ENCODE measurements at places on chromosomes 7 and 10.

DNA sequence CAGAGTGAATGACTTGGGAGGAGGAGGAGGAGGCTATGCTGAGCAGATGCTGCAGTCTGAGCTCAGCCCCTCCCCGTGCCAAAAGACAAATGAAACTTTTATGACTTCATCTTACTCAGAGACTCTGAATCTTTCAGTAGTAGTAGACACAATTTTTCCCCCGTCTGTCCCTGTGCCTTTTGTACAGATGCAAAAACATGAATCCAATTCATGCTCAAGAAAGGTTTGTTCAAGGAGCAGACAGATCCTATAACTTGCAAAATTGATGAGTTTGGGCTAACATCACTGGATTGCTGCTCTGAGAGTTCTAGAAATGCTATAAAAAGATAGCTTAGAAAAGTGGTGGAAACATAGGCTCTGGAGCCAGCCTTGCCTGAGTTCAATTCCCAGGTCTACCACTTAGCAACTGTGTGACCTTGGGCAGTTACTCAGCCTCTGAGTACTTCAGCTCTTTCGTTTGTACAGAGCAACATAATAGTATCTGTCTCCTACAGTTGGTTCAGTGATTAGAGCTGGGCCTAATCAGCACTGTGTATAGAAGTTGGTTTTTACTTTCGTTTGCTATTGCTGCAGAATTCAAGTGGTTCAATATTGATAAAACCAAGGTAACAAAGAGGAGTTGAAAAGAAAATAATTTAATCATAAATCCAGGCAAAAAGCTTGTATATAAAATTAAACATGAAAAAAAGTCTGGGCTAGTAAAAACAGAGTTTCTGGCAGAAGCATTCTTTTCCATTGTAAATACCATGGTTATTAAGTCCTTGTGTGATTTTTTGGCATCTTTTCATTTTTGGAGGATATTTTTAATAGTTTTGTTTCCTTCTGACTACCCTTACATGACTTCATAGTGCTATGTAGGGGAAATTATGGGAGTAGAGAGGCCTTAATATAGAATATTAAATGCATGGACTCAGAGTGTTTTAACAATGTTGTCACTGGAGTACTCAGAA lies 174.2 kb upstream of the ZNF32 start:
- no peak for DNase-seq

- no peak for DNase-seq
Measured at GRCh38 chr7:124764051-124764846, 1.3 kb downstream of the GPR37 start.

GRCh38 chr10:29763396-29763795 lies 128.6 kb upstream of the SVIL start:
- no peak for DNase-seq

DNA sequence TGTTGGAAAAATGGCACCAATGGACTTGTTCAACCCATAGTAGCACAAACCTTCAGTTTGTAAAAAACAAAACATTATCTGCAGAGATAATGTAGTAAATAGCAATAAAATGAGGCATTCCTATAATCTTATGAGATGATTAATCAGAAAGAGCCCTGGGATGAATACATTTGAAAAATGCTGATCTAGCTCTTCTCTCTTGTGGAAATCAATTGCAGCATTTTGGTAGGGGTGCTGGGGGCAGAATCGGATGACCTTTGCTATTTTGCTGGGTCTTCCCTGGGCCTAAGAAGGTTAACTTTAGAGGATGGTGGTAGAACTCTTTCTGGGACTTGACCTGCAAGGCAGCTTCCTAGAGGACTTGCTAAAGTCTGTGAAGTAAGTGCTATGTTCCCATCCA lies 163.5 kb downstream of the ADRA2A start:
- DNase-seq = no peak

- peak; percentile 40 for DNase-seq
Measured at GRCh38 chr7:123533929-123534382, 439 bp downstream of the IQUB start.

DNA sequence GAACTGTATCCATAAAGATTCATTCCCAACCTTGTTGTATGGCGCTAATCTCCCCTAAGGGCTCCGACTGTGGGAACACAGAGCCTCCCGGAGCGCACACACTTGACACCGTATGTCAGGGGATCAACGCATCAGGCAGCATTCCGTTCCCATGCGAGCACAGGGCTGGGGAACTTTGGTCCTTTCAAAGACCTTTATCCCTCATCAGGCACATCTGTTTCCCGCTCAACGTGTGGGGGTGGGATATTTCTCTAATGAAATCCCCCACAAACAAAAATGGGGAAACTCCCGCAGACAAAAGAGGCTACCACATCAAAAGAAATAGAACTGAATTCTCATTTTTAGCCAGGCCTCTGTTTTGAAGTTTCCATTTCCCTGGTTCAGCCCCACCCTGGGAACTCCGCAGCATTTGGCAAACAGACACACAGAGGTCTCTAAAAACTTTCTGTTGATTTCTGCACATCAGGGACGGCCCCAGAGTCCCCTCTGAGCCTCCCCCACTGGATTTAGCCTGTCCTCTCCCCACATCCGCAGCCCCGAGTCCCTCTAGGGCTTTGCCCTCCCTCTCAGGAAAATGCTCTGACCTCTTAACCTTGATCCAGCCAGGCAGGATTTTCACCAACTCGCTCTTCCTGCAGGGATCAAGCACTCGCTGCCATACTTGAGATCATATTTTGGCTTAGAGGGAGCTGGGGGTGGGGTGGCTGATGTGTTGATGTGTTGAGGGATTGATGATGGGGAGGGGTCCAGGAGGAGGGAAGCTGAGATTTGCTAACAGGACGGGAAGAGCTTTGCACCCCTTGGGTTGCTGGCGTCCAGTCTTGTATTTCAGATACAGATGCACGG lies 6.6 kb downstream of the CPA5 start:
- DNase-seq = peak; percentile 79

- no peak for DNase-seq
Measured at GRCh38 chr7:117216436-117217069, 106.3 kb downstream of the WNT2 start.

- DNase-seq = no peak
Measured at GRCh38 chr10:14723052-14723689, 51.5 kb downstream of the FAM107B start.

GRCh38 chr10:48658243-48658974 lies 26.3 kb upstream of the WDFY4 start:
- DNase-seq = peak; percentile 60

- DNase-seq = no peak
Measured at GRCh38 chr10:103353281-103353680, 2.3 kb upstream of the PCGF6 start.

GRCh38 chr7:18831943-18832342 lies 285.5 kb downstream of the TWIST1 start:
- DNase-seq = no peak

DNA sequence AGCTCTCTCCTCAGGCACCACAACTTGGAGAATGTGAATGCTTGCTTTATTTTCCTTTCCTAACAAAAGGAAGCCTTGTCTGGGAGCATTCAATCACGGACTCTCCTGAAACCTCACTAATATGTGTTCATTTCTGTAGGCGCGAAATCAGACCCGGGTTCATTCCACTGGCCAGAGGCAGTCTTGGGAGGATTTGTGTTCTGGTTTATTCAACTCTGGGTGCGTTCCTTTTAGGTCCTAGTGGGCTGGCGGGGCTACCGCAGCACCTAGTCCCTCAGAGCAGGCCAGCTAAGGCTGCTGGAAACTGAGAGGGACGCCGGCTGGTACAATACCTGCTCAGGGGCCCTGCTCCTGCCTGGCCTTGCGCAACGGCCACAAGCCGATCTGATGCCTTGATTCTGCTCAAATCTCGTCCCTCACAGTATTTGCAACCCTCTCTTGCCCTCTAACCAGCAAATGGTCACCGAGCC lies 7.5 kb downstream of the HOXA4 start:
- no peak for DNase-seq

DNA sequence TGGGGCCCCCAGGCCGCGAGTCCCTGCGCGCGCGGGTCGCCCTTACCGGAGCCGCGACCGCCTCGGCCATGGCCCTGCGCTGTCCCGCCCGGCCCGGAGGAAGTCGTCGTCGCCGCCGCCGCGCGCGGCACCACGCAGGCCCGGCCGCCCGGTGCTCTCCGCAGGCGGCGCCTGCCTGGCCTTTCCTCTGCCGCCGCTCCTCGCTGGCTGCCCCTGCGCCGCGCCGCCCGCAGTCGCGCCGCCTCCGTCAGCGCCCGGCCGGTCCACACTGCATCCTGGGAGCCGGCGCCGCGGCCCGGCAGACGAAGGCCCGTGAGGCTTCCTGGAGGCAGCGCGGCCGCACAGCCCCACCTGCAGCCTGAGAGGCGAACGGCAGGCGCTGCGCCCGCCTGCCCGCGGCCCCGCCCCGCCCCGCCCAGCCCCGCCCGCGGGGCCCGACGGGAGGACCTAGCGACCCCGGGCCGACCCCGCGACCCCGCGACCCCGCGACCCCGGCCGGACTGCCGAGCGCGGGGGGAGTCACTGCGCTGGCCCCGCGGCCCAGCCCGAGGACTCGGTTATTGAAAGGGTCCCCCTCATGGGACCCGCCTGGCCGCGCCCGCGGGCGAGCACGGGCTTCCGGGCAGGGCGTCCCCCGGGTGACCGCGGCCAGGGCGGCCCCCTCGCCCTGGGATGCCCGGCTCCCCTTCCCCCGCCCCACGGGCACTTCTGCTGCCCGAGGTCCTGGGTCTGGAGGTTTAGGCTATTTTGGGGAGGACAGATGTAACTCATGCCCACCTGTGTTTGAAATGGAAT lies at the start of gene ZNF746:
ZNF746 (minus strand) TSS at position 343 of the 795 bp plus-strand sequence; CDS start at position 70, 273 bp downstream.
- DNase-seq = peak; percentile 79

- DNase-seq = no peak
Measured at GRCh38 chr10:98485959-98486358, 39.2 kb upstream of the HPS1 start.

DNA sequence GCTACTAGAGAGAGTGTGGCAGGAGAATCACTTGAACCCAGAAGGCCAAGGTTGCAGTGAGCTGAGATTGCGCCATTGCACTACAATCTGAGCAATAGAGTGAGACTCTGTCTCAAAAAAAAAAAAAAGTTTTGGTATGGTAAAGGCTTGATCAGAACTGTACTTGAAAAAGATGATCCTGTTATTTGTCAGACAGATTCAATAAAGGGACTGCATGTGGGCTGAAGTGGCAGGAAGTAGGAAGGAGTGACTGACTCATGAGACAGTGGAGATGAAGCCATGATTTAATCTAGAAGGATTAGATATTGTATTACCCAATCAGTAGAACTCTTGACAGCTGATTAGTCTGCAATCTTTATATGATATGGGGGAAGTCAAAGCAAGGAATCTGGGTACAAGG lies 2.7 kb upstream of the TMEM254 start:
- no peak for DNase-seq

DNA sequence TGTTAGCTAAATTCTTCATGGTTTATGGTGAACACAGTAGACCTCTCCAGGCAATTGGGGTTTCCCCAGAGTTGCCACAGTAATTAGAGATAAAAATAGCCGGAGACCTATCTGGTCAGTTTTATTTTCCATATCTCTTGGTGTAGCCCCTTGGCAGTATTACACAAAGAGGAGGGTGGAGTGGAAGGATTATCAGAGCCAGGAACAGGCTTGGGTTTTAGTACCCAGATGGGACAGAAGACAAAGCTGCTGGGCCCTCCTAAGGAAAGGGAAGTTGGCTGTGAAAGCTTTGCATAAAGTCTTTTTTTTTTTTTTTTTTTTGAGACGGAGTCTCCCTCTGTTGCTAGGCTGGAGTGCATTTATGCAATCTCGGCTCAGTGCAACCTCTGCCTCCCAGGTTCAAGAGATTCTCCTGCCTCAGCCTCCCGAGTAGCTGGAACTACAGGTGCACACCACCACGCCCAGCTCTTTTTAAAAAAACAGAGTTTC lies 9.7 kb downstream of the ZSCAN21 start:
- DNase-seq = no peak

DNA sequence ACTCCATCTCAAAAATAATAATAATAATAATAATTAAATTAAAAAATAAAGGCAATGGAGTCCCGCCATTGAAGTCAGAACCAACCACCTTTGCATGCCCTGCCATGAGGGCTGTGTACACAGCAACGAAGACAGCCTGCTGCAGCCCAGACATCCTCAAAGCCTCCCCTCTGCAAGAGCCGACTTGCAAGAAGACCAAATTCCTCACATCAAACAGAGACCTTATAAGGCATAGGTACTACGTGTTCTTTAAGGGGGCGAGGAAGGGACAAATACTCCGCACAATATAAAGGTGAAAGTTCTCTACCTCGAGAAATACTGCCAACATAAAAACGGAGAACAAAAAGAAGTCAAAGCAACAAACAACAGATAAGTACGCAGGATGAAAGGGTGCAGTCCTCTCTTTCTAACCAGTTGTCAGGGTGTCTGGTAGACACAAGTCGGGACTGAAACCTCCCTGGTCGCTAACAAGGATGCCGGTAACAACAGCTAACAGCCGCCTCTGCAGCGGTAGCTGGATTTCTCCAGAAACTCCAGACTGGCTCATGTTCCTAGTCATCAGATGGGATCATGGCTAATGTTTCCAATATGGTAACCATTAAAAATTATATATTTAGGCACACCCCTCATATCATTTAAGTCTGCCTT lies 23.6 kb downstream of the FGFR2 start:
- DNase-seq = no peak

DNA sequence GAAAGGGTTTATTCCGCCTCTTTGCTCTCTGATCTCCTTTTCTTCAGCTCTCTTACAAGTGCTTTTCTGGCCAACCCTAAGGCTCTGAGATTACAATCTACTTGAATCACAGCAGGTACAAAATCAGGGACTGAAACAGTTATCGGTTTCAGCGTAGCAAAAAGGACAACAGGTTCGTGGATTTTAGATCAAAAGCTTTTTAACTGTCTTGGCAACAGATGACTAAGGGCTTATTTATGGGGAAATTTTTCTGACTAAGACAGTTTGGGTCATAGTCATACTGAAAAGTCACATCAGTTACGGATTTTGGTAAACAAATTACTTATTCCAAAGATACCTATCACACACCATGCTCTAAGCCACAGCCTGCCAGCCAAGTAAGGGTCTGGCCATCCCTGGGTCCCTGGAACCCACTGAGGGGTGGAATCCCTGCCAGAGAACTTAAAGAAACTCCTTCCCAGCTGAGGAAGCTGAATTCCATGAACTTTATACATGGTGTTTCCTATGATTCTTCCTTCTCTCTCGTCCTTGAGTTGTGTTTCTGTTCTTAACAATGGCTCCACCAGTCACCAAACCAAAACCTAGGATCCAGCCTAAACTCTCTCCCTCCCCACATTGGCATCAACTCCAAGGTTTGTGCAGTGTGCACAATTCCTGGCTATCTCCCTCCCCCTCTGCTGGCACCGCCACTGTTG lies 169.3 kb downstream of the FAM107B start:
- no peak for DNase-seq

GRCh38 chr10:126576336-126576735 lies 94.2 kb downstream of the C10orf90 start:
- no peak for DNase-seq

Measured in NCI-H345 (cell line).